ENCODE measurements at places on chromosomes 16 and 17.

DNA sequence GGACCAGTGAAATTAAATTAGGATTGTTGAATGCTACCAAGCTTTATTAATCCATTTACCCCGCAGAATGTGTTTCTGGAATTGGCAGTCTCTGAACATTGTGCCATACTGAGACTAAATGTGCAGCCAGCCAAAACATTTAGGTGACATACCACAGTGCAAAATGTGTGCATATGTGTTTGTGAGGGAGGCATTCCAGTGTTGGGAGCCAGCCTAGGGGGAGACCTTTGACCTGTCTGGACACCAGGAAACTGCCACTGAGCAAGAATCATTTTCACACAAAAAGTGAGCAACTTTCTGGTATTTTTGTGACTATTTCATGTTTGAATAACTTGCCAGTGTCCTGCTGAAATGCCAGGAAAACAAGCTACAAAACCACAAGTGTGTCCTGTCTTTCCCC is 64.7 kb upstream of the SLC12A3 start:
- no peak for DNase-seq

DNA sequence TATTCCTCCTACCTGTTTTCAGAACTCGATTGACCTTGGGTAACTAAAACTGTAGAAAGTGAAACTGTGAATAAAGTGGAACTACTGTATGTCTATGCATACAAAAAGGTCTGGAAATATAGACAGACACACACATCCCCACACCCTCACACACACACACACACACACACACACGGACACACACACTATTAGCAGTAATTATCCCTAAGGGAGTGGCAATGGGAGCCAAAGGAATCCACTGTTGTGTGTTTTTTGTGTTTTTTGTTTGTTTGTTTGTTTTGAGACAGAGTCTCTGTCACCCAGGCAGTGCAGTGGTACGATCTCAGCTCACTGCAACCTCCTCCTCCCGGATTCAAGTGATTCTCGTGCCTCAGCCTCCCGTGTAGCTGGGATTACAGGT is 26.6 kb upstream of the SRCIN1 start:
- DNase-seq, result no peak

DNA sequence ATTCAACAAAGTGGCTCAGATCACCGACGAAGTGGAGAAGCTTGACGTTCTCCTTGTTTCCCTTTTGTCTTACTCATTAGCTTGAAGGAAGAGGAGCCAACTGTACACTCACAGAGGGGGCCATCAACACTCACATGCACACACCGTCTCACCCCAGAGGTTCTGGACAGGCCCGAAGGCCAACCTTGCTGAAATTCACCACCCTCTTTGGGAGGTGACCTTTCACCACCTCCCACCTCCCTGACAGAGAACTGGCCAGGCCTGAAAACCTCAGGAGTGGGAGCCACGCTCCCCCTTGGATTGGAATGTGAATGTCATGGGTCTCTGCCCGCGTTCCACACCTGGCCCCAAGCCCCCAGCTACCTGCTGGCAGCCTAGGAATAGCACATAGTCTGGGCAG is 2.0 kb downstream of the DCXR start:
- DNase-seq, result no peak

DNA sequence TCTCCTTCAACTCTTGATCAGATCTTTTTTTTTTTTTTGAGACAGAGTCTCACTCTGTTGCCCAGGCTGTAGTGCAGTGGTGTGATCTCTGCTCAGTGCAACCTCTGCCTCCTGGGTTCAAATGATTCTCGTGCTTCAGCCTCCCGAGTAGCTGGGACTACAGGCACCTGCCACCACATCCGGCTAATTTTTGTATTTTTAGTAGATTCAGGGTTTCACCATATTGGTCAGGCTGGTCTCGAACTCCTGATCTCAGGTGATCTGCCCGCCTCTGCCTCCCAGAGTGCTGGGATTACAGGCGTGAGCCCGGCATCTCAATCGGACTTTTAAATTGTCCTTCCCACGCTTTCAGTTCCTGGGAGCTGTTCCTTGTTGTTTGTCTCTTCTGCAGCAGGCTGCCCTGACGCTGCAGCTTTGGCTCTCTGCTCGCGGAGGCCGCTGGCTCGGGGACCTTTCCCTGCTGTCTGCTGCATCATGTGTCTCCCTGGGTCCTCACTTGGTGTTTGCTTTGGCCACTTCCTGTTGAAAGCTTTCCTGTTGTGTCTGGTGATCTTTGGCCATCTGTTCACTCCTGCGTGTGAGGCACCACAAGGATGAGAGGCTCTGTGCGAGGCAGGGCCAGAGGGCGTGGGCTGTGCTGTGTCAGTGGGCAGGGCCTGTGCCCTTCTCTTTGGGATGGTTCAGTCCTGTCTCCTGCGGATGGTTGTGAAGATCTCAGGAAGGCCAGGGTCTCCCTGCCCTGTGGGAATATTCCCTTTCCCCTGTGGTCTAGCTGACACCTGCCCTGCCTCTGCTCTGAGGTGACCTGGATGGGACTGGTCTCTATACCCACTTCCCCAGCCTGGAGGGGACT is 18.4 kb upstream of the CAPN15 start:
- DNase-seq, result no peak

- DNase-seq, result no peak
Measured at GRCh38 chr16:2443555-2443954, 14.3 kb downstream of the CCNF start.

GRCh38 chr16:53061701-53062159 is 6.9 kb downstream of the CHD9 start:
- DNase-seq, result no peak

DNA sequence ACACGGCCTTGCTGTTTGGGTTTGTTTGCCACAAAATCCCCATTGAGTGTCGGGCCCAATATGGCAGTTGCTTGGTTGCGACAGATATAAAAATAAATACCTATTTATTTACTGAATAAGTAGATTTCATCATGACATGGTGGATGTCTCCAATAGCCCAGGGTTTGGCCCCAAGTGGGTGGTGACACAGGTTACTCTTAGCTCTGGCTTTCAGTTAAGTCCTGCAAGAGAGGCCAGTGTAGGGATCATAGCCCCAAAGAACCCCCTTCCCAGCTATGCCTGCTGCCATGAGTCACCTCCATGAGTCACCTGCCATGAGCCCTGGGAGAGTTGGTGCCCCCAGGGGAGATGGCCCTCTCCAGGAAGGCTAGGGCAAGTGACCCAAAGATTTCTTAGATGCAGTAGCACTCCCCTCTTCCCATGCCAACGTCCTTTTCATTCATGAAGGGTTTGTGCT is 78.7 kb upstream of the LGALS9 start:
- DNase-seq, result no peak

DNA sequence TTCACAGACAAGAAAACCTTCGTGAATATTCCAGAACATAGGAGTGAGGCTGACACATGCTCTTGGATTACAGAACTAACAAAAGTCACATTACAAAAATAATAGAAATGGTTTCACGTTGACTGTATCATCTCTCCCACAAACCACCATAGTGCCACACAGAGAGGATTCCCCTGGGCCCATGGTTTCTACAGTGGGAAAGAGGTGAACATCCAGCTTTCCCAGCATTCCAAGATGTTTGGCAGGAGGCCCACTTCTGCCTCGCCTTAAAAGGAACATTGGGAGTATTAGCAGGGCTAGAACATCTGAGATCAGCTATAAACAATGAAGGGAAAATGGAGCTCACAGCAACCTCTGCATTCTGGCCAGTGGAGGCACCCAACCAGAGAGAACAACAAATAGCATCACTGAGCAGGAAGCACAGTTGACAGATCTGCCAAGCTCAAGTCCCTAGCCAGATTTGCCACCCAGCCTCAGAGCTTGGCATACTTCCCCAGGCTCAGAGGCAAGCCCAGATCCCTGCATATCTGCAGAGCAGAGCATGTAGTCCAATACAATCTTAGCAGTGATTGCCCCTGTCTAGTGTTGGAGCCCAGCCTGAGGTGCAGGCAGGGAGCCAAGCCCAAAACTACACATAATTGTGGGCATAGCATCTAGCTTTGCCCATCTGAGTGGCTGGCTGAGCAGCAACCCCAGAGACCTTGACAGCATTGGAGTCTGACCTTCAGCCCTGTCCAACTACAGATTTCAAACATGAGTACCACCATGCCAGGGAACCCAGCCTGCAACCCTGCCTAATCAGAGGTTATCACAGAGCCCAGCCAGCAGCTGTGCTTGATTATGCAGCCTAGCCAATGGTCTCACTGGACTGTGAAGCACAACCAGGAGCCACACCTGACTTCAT is 260.4 kb downstream of the CEP112 start:
- DNase-seq, result no peak

DNA sequence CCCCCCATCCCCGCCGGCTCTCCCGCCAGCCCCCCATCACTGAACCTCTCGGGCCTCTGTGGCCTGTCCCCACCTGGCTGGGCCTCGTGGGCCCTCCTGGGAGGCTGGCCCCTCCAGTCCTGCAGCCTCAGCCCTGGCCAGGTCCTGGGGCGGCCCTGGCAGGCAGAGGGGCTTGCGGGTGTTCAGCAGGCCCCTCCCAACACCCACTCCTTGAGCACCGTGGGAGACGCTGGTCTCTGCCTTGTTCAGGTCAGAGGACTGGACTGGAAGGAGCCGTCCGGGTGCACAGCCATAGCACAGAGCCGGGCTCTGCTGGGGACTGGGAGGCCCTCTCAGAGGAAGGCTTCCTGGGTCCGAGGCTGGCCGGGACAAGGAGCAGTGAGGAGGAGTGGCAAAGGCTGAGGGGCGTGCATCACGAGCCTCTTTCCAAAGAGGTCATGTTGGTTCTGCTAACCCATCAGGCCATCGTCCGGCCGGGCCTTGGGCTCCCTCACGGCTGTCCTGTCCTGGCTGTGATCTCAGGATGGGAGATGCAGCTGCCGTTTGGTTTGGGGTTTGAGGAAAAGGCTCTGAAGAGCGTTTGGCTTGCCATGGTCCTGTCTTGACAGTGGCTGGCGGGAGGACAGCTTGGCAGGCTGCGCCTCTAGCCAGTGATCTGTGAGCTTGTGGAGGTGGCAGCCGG is 6.3 kb upstream of the PABPN1L start:
- DNase-seq, result no peak

GRCh38 chr17:45852535-45853297 is 8.0 kb downstream of the SPPL2C start:
- peak; percentile 7 for DNase-seq

DNA sequence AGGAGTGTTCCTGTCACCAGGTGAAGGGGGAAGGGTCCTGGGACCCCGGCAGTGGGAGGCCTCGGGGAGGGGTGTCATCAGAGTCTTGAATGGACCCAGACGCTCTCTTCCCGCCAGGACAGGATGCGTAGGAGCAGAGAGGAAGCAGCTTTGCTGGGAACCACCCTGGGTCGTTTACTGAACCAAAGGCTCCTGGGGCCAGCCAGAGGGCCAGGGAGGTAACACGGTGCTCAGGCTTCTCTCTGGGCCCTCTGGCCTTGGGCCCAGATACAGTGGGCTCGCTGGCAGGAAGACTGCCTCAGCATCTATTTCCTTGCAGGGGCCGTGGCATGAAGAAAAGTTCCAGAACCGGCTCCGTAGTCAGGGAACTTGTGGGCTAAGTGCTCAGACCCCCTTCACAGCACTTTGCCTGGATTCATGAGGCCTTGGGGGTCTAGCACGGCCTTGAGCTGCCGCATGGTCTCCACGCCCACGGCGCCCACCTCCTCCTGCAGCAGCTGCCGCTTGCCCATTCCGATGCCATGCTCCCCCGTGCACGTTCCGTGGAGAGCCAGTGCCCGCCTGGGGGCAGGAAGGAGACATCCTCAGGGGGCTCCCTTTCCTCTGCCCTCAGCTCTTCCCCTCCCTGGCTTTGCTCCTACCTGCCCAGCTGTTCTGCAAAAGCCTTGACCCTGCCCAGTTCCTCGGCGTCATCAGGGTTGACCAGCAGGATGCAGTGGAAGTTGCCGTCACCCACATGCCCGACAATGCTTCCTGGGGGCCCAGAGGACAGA is 4.4 kb downstream of the LDHD start:
- DNase-seq, result no peak

DNA sequence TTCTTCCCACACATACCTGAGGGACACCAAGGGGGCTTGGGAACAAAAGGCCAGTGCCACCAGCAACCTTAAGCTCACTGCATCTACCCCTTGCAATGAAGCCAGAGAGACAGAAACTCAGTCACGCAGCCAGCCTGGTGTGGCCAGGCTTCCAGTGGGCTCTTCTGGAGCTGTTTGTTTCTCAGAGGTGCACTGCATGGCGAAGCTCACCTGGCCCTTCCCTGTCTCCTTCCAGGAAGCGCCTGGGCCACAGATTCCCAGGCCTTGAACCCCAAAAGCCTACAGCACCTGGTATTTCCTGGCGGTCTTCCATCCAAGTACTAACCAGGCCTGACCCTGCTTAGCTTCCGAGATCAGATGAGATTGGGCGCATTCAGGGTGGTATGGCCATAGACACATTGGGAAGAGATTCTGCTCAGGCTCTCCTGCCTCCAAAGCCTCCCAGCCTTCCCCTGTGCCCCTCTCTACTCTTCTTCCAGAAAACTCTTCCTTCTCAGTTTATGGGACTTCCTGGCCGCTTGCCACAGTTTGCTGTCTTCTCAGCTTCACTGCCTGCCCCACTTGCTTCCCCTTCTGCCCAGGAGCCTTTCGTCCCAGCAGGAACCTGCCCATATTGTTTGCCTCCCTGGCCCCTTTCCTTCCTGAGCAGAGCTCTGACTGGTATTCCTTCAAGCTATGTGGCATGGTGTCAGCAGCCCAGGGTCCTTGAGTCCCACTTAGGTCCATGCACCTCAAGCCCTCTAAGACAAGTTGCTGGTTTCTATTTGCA is 1.6 kb downstream of the CISD3 start:
- no peak for DNase-seq

- DNase-seq, result no peak
Measured at GRCh38 chr16:88379694-88380040, 3.1 kb upstream of the ZNF469 start.

DNA sequence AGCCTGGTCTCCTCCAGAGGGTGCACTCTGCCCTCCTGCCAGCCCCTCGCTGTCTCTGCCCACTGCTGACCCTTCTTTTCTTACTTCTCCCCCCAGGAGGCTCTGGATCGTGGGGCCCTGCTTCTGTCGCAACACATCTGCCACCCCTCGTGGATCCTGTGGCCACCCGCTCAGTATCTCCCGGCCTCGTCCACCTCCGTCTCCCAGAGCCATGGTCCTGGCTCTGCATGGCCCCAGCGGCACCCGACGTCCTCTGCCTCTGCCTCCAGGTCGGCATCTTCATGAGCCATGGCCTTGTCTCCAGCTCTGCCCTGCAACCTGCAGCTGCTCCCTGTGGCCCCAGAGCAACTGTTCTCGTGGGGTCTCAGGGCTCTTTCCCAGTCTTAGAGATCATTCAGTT is 12.1 kb upstream of the ACSF3 start:
- no peak for DNase-seq

DNA sequence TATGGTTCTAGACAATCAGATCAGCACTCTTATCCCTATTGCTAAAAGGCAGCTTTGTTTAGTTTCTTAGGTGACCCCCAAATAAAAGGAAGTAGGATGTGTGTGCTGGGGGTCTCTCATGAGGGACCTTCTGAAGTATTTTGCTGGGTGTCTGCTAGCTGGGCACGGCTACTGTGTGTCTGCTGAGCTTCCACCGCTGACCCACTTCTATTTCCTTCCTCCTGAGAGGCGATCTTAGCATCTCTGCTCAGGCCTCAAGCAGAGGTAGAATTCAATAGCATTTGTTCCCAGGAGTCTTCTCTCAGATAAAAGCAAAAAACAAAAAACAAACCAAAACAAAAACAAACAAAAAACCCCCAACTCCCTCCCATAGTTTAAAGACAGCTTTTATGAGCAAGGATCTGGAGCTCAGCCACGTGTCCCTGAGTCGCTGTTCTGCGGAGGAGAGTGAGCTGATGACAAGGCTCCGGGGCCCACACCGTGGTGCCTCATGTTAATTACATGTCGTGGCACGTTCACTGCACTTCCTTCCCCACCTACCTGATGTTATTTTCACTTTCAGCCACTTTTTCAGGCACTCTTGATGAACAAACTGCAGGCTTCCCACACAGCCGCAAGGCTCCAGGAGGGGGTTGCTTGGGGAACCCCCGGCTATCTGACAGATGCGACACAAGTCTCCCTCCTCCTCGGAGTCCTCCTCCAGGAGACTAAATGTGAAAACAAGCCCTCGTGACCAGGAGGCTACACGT is 83.5 kb downstream of the MARCHF10 start:
- DNase-seq, result peak; percentile 87

All from stimulated activated CD8-positive, alpha-beta memory T cell treated with anti-CD3 and anti-CD28 coated beads, Interleukin-7, amount 100 ng/mL, for 48 hours (primary cell).